ENCODE measurements at places on chromosomes 2 and 18.

DNA sequence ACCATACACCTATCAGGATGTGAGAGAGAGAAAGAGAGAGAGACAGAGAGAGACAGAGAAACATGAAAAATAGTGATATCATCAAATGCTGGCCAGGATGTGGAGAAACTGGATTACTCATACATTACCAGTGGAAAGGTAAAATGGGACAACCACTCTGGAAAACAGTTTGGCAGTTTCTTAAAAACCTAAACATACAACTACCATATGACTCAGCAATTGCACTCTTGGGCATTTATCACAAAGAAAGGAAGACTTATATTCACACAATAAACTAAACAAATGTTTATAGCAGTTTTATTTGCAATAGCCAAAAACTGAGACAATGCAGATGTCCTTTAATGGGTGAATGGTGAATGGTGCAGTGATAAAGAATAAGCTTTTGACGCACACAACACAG lies 29.1 kb downstream of the SLC4A3 start:
- no peak for DNase-seq

- DNase-seq, result no peak
Measured at GRCh38 chr18:60746491-60746890, 373.9 kb upstream of the MC4R start.

- DNase-seq, result no peak
Measured at GRCh38 chr18:34794348-34794747, 84.2 kb downstream of the DTNA start.

GRCh38 chr2:190853531-190854383 lies 26.9 kb upstream of the GLS start:
- no peak for DNase-seq

- DNase-seq, result no peak
Measured at GRCh38 chr2:193502363-193503035, 1307.8 kb upstream of the TMEFF2 start.
